ENCODE measurements at places on chromosomes 7 and 10.

GRCh38 chr7:102425639-102426267 lies 7.6 kb upstream of the ORAI2 start:
- peak; percentile 80 for DNase-seq

DNA sequence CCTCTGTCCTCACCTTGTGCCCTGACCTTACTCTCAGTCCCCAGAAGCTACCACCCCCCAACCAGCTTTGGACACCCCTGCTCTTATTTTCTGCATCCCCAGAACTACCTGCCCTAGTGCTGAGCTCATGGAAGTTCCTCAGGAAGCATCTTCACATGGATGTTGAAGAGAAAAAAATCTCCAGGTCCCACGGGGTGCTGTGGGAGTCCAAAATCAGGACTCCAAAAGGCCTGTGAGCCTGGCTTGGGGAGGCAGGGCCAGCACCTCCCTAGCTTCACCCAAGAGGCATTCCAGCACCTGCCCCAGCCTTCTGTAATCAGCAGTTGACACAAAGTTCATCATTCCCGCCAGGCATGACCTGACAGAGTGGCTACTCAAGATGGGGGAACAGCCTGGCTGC lies 20.7 kb upstream of the GDF10 start:
- no peak for DNase-seq

DNA sequence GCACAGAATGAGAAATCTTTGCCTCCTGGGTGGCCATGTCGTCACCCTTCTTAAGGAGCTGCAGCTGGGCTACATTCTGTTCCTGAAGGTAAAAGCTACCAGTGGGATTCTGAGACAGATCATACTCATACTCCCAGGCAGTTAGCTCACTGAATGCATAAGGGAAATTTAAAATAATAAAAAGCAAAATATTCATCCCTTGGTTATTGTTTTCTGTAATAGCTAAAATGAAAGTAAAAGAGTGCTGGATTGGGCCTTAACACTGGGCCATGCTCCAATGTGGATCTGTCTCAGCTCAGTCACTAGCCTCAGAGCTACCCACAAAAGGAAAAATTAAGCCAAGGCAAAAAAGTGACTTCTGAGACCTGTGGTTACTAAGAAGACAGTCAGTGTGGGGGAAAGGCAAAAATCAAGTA lies 8.9 kb upstream of the DYNC2I1 start:
- DNase-seq: no peak

DNA sequence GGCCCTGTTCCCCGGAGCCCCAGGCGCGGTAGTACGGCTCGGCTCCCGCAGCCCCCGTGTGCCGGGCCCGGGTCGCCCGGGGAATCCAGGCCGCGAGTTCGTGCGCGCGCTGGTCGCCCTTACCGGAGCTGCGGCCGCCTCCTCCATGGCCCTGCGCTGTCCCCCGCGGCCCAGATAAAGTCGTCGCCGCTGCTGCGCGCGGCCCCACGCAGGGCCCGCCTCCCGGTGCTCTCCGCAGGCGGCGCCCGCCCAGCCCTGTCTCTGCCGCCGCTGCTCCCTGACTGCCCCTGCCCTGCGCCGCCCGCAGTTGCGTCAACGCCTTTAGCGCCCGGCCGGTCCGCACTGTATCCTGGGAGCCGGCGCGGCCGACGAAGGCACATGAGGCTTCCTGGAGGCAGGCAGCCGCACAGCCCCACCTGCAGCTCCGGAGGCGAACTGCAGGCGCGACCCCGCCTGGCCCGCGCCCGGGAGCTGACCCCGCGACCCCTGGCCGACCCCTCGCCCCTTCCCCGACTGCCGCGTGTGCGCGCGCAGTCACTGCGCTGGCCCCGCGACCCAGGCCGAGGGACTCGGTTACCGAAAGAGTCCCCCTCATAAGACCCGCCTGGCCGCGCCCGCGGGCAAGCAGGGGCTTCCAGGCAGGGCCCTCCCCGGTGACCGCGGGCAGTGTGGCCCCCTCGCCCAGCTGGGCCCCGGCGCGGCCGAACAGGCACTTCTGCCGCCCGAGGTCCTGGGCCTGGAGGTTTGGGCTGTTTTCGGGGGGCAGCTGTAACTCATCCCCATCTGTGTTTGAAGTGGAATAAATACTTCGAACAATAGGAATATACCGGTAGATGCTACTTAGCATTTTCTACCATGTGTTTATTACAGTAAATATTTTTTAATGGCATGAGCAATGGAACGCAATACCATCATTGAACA lies 127.1 kb upstream of the ZNF746 start:
- peak; percentile 87 for DNase-seq
